Sigmoid colon (tissue), 7 donors: ENCODE measurements at places on chromosomes 4 and X. TPM values are rescaled to one million over a fixed set of nuclear protein-coding genes. Genes with fewer than 3 reads are reported as not detected.

The MCUB gene
- 10.9 TPM for total RNA-seq

The MAOA gene
- 116 TPM for total RNA-seq

The NOX1 gene
- total RNA-seq, result not detected

The IRS4 gene
- not detected for total RNA-seq

The ATP1B4 gene
- not detected for total RNA-seq

The EMCN gene
- 6.8 TPM for total RNA-seq

The BEX2 gene
- 11.8 TPM for total RNA-seq

The CCDC149 gene
- total RNA-seq, result 16.8 TPM

The FUNDC1 gene
- 5.5 TPM for total RNA-seq

The TIMP1 gene
- 105 TPM for total RNA-seq

The VGLL1 gene
- total RNA-seq, result not detected

The USO1 gene
- total RNA-seq, result 99.4 TPM

The MTMR8 gene
- 1.4 TPM for total RNA-seq

The GNRHR gene
- not detected for total RNA-seq
